ENCODE measurements at places on chromosomes 7 and 10. TPM values are rescaled to one million over a fixed set of nuclear protein-coding genes. Genes with fewer than 3 reads are reported as not detected.

The SPDYE6 gene
- total RNA-seq = not detected

The OR13A1 gene
- 0.08 TPM for total RNA-seq

The MPP7 gene
- 1.3 TPM for total RNA-seq

The PRLHR gene
- not detected for total RNA-seq

The ICA1 gene
- total RNA-seq = 3.1 TPM
